ENCODE measurements at places on chromosomes 12 and 14. TPM values are rescaled to one million over a fixed set of nuclear protein-coding genes. Genes with fewer than 3 reads are reported as not detected.

GRCh38 chr14:78007160-78007559, 163.0 kb upstream of the NRXN3 start:
- no peak for DNase-seq

DNA sequence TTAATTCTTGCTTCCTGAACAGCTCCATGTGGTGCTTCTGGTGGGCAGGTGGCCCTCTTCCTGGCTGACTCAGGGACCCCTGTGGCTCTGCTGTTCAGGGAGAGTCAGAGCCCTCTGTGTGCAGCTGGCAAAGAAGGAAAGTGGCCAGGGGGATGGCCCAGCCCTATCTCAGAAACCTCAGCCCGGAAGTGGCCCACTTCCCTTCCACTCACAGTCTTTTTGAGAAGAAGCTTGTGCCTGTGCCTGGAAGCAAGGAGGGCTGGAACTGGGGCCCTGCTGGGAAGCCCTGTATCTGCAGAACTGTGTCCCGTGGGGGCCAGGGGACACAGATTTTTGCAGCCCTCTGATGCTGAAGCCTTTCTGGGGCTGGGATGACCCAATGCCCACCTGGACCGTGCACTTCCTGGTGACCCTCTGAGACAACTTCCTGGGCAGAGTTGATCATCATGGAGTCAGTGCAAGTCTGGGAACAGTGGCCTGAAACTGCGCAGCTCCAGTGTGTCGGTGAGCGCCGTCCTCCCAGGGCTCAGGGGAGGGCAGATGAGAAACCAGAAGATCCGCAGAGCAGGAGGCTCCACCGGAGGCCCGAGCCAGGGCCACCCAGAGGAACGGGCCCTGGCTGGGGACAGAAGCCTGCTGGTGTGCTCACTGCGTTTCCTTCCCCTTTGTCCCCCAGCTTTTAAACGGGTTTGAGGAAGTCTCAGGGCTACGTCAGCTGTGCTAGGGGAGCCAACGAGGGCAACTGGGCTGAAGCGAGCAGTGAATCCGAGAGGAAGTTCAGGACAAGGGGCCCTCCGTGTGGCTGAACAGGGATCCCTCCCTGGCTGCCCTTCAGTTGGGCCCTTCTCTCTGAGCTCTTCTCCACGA, 217.4 kb upstream of the RTL1 start:
- DNase-seq = no peak

DNA sequence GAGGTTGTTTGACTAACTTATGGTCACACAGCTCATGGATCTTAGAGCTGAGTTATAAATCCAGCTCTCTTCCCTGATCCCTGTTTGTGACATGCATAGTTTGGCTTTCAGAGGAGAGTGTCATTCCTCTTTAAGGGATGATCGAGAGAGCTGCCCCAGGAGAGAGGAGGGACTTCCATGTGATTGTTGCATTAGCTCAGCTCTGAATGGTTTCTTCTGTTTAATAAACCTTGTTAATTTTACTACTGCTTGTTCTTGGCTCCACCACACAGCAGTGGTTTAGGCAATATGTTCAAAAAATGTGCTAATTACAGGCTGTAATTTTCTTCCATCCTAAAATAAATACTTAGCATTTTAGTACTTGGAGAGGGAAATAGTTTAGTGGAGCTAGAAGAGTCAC, 152.5 kb downstream of the C12orf75 start:
- no peak for DNase-seq

- no peak for DNase-seq
These were observed 389.3 kb downstream of the BMP4 start for GRCh38 chr14:53567236-53567780.

GRCh38 chr12:103832048-103832997, 8.7 kb downstream of the NT5DC3 start:
- DNase-seq = no peak

DNA sequence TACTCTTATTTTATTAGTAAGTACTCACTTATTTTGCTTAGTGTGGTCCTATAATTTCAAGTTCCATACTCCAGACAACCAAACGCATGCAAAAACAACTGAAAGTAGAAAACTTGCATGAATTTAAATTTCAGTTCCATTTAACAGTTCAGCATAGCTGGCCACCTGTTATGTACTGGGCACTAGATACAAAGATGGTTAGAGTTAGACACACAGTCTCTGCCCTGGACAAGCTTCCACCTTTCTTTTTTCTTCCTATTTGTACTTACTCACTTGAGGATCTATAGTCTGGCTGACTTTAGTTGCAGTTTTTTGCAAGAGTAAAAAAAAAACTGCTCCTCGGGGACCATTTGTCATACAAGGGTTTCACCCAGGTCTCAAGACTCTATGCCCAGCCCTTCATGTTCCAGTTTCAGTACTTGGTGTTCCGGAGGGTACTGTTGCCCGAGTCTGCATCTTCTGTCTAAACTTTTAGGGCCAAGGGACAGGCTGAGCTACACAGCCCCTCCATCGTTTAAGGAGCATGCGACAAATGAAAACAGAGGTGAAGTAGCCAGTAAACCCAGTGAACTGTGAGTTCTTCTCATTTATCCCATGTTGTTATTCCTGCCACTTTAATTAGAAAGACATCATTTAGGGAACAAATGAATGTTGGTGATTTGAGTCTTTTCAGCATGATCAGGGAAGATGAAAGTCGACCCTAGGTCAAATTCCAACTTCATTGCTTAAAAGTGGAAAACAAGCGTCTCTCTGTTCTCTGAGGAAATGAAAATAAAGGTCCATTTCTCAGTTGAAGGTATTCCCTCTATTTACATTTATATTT, 22.3 kb downstream of the RPGRIP1 start:
- no peak for DNase-seq

GRCh38 chr14:61893371-61893940, 131.2 kb downstream of the SNAPC1 start:
- DNase-seq = no peak

- DNase-seq = no peak
These were observed 71.4 kb downstream of the MNAT1 start for GRCh38 chr14:60805841-60806430.

DNA sequence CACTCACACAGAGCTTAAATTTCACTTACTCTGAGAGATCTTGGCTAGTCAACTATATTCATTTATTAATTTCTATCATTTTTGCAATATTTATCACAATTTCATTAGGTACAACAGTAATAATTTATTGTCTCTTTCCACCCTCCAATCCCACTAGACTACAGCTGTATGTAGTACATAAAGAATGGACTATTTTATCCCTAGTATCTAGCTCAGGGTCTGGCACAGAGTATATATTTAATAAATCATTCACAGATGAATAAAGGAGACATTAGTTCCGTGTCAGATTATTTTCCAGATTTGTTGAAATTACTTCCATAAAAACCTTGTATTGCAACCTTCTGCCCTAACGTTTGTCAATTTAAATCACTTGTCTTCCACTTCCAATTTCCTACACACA, 1781.1 kb upstream of the SEL1L start:
- no peak for DNase-seq

DNA sequence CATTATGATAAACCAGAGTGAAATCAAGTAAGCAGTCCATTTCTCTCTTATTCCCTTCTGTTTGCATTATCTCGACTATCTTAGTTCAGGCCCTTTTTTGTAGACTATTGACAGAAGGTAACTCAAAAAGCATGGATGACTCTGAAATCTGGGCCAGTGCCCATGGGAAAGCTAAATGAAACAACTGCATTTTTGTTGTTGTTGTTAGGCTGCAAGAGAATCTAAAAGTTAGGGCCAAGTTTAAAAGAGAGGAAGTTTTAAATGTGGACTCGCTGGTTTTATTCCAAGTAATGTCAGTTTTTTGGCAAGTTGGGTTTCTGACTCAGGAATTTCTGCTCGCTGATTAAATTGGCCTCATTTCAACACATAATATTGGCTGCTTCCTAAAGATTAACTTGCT, 201.1 kb downstream of the PIK3C2G start:
- no peak for DNase-seq

GRCh38 chr12:5177731-5178130, 134.1 kb downstream of the KCNA5 start:
- no peak for DNase-seq

DNA sequence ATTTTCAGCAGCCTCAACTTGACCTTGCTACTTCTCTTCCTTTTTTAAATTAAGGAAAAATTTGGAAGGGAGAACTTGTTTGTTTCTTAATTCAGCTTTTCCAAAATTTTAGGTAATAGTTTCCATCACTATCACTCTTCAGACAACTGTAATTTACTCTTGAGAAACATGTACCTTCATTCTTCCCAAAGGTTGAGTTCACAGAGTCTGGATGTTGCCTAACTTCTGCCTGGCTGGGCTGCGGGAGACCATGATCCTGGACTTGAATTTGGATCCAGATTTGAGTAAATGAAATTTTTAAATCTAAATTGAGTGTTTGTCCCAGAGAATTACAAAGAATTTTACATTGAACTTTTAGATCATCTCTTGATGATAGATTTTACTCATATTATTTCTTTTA, 193.1 kb downstream of the CCDC91 start:
- DNase-seq = no peak

DNA sequence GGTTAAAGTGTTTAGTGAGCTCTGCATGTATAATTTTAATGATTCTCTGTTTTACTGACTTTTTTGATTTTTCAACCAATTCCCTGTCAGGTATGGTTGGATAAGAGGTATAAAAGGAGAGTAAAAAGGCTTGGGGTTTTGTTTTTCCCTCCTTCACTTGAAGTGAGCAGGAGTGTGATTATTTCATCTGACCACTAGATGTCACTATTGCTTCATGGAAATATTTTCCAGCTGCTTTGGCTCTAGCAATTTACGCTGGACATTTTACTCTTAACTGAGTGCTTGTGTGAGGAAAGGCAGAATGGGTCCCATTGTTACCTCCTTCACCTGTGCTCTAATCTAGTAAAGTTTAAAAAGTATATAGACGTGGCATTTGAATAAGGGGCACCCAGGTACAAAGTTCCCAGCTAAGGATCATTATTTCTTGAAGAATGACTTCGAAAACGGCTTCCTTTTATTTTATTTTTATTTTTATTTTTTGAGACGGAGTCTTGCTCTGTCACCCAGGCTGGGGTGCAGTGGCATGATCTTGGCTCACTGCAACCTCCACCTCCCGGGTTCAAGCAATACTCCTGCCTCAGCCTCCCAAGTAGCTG, 66.5 kb downstream of the TBC1D30 start:
- DNase-seq = peak; percentile 45

DNA sequence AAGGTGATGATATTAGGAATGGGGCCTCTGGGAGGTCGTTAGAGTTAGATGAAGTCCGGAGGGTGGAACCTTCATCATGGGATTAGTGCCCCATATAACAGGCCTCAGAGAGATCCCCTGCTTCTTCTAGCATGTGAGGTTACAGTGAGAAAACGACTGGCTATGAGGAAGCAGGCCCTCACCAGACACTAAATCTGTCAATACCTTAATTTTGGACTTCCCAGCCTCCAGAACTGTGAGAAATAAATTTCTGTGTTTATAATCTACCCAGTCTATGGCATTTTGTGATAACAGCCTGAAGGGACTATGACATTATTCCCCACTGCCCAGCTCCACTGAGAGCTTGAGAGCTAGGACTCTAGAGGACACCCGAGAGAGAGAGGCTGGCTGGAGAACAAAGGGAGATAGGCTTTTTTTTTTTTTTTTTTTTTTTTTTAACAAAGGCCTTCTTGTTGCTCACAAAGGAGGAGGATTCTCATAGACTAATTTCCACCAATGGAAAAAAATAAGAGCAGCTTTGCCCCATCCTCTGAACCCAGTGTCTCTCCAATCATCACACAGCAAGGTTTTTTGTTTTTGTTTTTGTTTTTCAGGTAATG, 87.8 kb upstream of the EEA1 start:
- no peak for DNase-seq

DNA sequence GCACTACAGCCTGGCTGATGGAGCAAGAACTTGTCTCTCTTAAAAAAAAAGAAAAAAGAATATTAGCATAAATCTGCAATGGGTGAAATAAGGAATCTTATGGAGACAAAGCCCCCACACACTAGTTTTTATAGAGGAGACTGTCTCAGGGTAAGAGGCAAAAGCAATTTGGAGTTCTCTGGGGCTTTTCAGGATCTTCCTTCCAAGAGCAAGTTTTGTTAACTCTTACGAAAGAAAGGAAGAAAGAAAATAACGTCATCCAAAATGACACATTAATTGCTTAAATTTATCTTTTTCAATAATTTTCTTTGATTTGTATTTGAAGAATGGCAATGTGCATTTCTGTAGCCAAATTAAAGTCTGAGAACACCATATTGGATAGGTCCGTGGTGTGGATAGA, 3.8 kb downstream of the PDE6H start:
- no peak for DNase-seq

DNA sequence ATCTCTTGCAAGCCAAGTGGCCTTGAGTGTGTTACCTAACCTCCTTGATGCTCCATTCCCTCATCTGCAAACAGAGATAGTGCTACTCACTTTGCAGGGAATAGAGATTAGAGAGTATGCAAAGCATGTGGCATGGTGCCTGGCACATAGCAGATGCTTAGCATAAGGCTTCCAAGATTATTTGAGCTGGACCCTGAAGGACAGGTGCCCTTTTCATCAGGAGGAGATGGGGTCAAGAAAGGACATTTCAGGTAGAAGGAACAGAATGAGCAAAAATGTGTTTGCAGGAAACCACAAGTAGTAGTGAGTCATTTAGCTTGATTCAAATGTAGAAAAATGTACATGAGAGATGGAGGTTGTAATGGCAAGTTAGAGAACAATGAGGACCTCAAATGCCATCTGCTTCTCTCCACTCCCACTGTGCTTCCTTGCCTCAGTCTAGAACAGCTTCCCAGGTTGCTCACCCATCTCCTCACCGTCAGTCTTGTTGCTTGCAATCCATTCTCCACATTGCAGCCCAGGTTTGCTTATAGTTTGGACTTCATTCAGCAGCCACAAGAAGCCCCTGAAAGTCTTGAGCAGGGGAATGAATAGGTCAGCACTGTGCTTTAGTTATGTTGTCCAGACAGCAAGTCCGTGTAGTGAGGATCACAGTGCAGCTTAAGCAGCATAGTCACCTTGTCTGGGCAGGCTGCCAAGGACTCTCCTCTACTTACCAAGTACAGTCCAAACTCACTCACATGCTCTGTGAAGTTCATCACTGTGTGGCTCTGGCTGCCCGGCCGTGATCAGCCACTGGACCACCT, 536.3 kb upstream of the CCDC196 start:
- DNase-seq = no peak

DNA sequence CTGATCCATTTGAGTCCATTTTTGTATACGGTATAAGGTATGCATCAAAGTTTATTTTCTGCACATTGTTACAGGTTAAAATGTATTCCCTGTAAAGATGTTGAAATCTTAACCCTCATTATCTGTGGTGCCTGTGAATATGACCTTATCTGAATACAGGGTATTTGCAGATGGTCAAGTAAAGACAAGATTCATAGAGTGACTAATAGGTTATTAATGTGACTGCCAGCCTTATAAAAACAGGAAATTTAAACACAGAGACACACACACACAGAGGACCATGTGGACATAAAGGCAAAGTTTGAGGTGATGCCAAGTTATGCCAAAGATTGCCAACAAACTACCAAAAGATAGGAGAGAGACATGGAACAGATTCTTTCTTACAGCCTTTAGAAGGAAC, 347.2 kb upstream of the DCN start:
- no peak for DNase-seq

Gene TBX5
- not detected for total RNA-seq

Gene MMP19
- total RNA-seq = 9.8 TPM

Gene MON2
- total RNA-seq = 17.4 TPM

Gene BIN2
- total RNA-seq = 0.08 TPM

Gene C14orf180
- not detected for total RNA-seq

Gene MYG1
- total RNA-seq = 40.6 TPM

Gene TEX52
- total RNA-seq = not detected

Data from SJSA1 (cell line).